ENCODE measurements at places on chromosomes 1 and 21.

- DNase-seq, result no peak
Measured at GRCh38 chr1:152367436-152367835, 7.6 kb upstream of the FLG2 start.

GRCh38 chr1:187788718-187789117 lies 960.0 kb downstream of the PLA2G4A start:
- DNase-seq, result no peak

DNA sequence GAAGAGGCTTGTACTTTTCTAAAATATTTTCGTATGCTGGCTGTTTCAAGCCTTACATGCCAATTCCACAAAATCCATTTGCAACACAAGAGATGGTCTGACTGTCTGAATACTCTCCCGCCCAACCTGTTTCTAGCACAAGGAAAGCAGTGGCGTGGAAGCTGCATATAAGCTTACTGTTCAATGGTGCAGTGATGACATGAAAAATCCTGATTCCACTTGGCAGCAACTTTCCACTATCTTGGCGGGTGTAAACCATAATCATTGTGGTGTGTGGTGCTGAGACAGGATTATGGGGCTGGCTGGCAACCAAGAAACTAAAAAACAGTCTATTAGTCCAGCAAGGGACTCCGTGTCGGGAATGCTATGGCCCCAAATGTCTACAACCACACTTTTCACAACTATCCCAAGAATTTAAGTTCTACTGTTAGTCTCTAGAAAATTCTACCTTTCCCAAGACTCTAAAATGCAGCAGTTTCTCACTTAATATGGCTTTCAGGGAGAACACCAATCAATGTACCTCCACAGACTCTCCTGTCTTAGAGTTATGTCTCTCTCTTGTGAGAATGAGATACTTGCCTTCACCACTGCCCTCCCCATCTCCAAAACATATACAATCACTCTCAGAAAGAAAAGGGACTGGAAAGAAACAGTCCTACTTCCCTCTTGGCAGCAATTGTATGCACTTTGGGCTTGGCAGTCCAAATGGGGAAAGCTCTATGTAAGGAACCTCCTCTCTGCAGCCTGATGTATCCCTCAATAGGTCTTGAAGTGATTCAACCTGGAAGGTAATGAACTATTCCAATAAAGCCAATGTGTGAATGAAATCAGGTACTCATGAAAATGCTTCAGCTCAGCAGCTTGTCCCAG lies 9.5 kb downstream of the COLGALT2 start:
- peak; percentile 31 for DNase-seq

GRCh38 chr1:182615468-182616129 lies 11.4 kb upstream of the RGS16 start:
- no peak for DNase-seq

GRCh38 chr1:11729498-11730428 lies 6.2 kb upstream of the AGTRAP start:
- DNase-seq, result no peak

- DNase-seq, result no peak
Measured at GRCh38 chr1:112904831-112905261, 51.1 kb downstream of the SLC16A1 start.

DNA sequence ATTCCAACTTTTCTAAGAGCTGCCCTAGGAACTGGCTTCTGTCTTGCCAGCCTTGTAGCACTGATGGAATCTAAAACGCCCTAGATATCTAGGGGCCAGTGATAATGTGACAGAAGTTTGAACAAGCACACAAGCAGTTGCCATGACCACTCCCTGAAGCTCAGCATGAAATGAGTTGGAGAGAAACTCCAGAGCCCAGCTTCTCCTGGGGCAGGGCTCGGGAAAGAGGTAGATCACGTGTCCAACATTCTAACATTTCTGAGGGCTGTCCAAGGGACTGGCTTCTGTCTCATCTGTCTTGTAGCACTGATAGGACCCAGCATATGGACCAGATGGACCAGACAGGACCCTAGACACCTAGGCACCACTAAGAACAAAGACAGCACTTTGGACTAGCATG lies 37.9 kb downstream of the OMA1 start:
- no peak for DNase-seq

DNA sequence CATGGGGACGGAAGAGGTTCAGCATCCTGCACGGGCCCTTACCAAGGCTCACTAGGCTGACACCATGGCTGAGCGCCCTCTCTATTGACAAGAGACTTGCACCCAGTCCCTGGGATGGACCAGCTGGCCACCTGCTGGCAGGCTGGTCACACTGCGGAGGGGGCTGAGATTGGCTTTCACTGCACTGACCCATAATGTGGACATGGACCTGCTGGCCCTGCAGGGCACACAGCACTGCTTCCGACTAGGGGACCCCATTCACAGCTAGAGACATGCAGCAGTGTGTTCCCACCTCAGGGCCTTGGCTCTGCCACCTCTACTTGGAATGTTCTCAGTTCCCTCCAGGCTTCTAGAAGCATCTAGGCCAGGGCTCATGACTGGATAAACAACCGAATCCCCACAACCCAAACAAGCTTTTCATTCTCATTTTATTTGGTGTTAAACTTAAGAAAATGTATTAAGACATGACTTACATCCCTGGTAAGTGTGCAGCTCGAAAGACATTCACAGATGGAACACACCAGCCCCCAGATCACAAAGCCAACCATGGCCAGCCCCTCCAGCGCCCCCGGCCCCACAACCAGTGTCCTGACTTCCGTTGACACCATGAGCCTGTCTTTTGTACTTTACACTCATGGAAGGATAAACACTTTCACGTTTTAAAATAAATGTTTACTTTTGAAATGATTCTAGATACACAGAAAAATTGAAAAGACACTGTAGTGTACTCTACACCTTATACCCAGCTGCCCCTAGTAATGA lies 9.3 kb upstream of the SRARP start:
- DNase-seq, result peak; percentile 84

DNA sequence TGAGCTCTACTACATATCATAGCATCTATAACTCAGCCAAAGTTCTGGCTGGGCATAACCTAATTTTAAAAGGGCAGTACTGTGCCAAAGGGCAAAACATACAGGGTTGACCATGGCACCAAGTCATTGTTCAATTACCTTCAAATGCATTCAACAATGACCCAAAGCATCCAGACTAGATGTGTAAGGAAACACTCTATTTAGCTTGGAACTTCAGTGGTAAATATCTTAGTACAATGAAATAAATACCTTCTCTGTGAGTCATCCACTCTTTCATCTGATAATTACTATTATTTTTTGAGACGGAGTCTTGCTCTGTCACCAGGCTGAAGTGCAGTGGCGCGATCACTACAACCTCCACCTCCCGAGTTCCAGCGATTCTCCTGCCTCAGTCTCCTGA lies 70.0 kb downstream of the NVL start:
- no peak for DNase-seq

DNA sequence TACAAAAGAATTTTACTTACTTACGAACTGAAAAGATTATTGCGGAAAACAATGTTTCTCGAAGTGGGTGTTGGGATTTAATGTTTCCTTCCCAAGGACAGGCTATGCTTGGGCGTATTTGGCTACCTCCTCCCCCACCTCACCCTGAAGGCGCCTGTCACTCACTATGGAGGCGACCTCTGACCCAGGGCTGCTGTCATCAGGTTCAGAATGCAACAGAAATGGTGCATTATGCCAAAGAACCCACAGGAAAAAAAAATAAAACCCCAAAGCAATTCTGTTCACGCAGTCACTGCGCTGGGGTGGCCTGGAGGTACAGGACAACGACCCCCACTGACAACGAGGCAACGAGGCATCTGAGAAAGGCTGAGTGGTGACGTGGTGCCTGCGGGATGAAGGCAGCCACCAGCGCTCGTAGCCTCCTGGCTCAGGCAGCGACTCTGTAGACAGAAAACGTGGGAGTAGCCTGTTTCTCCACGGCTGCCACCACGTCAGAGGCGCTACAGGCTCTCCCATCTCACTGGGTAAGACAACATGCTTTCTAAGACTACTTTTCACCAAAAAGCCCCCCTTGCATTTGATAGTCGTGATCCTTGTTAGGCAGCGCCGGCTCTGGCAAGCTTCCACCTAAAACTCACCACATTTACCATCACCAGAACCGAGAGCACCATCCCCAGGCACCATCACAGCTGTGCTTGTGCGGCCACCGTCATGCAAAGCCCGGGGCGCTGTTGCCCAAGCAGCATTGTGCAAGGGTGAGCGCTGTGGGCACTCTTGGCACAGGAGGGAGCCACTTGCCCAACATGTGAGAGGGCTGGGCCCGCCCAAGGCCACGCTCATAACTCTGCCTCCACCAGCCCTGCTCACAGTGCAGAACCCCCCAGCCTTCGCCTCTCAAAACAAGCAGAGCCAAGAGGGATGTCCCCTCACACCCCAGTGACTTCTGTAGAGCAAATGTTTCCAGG lies 14.3 kb downstream of the NADK start:
- peak; percentile 38 for DNase-seq

GRCh38 chr1:205670150-205670446 lies 10.2 kb downstream of the SLC45A3 start:
- DNase-seq, result no peak

- DNase-seq, result no peak
Measured at GRCh38 chr1:107171333-107171732, 30.5 kb downstream of the NTNG1 start.

GRCh38 chr1:15620155-15620545 lies 2.9 kb downstream of the DDI2 start:
- no peak for DNase-seq

- DNase-seq, result no peak
Measured at GRCh38 chr21:46552865-46553379, 52.0 kb downstream of the S100B start.

- no peak for DNase-seq
Measured at GRCh38 chr1:15750924-15751323, 7.7 kb upstream of the FBLIM1 start.

DNA sequence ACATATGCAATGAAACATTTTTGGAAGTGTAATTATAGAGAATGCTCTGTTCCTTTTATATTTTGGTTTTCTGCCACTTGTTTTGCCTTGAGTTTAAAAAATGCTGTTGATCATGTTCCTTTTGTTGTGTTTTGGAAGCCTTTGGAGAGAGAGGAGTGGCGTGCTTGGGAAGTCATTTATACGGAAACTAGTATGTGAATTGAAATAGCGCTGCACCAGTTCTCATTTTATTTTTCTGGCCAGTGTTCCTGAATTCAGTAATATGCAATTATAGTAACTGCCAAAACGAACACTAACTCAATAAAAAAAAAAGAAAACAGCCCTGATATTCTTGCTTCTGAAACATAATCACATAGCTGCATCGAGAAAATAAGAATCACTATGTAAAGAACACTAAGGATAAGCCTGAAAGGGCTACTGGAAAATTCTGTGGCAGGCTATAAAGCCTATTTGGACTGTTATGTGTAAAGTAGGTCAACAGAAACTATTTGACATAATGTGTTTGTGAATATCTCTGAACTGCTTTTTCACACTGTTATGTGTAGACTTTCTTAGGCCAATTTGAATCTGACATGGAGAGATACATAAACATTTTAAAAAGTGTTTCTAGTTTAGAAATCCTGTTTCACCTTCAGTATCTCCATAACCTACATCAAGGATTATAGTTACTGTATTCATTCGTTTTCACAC lies 742.0 kb downstream of the KCNT2 start:
- DNase-seq, result no peak

- no peak for DNase-seq
Measured at GRCh38 chr1:119747451-119747850, 21.3 kb downstream of the HMGCS2 start.

- DNase-seq, result no peak
Measured at GRCh38 chr1:212089560-212090163, 54.1 kb downstream of the DTL start.

DNA sequence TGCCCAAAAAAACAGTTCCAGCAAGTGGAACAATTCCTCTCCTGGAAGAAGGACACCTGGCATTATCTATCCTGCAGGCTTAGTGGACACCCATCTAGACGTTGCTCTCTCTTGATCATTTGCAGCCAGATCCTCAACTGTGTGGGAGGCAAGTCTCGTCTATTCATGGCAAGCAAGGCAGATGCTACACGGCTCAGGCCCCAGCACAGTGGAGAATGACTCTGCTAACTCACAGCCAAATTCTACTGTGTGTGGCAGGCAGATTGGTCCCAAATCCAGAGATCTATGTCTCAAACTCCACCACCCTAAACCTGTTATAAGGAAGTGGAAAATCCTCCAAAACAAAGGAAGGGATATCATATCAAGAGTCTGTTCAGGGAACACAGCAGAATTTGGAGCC lies 7.0 kb downstream of the TNNT2 start:
- DNase-seq, result no peak

DNA sequence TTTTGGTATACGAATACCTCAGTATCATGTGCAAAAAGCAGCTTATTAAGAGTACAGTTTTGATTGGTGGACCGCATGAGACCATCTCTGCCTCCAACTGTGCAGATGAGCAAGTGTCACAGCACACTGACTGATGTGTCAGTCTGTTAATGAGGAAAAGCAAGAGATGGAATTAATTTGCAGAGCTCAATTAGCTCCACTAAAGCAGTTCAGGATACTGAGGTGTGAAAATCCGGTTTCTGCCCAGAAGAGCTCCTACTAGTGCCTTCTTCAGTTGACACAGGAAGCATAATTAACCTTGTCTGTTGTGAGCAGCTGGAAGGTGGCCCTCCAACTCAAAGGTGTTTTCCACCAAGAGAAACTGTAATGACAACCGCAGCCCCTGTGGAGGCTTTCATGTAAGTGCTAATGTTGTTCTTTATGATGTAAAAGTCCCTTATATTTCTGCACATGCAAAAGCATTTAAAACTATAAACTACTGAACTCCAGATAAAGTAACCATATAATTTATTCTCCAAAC lies 44.3 kb downstream of the PCNX2 start:
- DNase-seq, result no peak

DNA sequence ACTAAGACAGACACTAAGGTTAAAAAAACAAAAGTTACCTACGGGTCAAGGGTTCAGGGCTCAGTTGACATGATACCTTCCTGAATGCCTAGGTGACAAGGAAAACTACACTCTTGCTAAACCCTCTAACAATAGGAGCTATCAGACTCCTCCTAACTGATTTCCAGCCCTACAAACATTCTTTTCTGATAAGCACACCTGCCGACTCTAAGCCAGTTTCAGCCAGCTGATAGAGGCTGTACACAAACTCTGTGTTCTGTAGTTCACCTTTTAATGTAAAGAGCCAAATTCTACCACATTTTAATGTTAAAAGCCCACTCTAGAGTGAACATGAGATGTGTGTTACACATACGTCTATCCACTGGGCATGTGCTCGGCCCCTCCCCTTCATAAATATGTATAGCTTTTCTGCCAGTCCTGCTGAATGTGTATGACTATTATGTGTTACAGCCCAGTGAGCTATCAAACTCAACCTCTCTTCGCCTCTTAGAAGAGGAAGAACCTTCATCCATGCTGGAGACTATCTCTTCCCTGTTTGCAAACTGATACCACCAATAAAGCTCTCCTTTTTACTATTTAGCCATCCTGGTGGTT lies 40.0 kb upstream of the FAM163A start:
- DNase-seq, result no peak

GRCh38 chr21:36470294-36470693 lies 9.6 kb downstream of the CLDN14 start:
- DNase-seq, result no peak

DNA sequence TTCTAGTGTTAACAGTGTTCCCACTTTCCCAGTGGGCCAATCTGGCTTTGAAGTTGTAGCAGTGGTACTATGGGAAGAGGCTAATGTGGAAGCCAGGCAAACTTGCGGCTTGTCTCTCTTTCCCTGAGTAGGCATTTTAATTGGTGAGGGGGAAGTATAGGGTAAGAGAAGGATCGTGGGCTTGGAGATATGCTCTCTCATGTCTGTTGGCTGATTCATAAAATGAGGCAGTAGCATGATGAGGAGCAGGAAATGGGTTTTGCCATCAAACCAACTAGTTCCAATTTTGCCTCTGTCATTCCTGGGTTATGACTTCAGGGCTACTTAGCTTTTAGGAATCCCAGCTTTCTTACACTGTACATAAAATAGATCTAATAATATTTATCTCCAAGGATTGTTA lies 12.1 kb downstream of the C8A start:
- peak; percentile 79 for DNase-seq
